GM23248 (cell line): ENCODE measurements at places on chromosomes 3 and 15.

- DNase-seq: no peak
Observed at GRCh38 chr3:84318273-84318809, 640.4 kb upstream of the CADM2 start.

DNA sequence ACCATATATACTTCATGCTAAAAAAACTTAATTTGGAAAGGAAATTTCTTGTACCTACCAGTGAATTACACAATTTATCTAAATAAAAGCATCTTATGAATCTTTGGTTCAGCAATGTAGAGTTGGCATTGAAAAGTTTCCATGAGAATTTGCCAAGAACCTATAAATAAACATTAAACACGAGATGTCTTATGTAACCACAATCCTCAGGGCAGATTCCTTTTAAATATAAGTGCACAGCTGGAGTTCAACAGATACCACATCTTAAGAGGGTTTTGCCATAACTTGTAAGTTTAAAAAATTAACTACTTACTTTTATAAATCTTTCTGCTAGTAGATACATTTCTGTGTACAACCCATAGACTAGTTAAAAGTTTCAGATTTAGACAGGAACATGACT, 499.3 kb upstream of the ARRDC4 start:
- no peak for DNase-seq

DNA sequence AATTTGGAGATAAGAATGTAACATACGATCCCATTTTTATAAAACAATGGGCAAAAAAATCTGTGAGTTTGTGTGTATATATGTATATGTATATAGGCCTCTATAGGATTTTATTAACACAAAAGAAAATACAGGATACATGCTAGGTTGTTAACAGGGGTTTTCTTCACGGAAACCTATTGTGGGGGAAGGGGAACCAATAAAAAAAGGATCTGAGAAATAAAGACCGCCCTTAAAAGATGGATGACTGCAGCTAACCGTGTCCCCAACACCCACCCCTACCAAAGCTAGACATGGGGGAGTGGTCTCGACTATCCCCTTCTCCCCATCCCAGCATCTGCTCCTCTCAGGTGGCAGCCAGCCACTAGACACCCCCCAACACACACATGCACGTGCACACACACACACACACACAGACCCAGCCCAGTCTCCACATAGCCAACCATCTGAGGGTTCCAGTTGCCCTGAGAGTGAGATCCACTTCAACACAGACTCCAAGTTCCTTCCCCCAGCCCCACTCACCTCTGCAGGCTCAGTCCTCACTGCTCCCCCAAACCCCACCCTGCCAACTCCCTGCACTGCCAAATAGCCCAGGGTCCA, 132.9 kb downstream of the TPRA1 start:
- no peak for DNase-seq

DNA sequence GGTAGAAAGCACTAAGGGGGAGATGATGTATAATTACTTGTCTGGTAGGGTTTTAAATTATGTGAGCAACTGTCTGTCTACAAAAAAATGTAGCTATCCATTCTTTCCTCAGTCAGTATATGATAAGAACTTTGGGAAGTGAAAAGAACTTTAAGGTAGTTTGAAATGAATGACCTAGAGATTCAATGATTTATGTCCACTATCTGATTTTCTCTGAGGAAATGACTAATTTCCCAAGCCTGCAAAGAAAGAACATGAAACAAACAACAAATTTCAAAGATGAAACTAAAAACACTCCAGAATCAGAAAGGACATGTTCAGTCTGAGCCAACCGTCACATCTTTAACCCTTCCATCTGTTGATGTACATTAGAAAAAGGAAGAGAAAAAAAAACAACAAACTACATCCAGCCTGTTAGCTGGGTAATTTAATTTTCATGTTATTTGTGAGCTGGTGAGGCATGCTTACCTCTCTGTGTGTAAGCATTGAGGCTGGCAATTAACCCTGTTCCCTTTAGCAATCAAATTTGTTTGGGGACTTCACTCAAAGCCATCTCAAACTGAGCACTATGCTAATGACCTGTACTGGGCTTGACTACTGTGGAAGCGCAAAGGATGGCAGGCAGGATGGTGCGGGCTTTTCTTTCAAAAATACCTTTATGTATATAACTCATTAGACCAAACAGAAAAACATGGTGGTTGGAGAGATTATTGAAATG, 220.1 kb downstream of the TUSC7 start:
- DNase-seq: no peak

- DNase-seq: no peak
Observed at GRCh38 chr3:123711356-123711755, 126.5 kb upstream of the HACD2 start.

- peak; percentile 75 for DNase-seq
Observed at GRCh38 chr3:114887806-114888205, 259.3 kb downstream of the ZBTB20 start.

GRCh38 chr3:23385327-23385726, 182.2 kb downstream of the UBE2E2 start:
- DNase-seq: no peak

- no peak for DNase-seq
Observed at GRCh38 chr3:27349832-27350231, 19.4 kb downstream of the NEK10 start.

DNA sequence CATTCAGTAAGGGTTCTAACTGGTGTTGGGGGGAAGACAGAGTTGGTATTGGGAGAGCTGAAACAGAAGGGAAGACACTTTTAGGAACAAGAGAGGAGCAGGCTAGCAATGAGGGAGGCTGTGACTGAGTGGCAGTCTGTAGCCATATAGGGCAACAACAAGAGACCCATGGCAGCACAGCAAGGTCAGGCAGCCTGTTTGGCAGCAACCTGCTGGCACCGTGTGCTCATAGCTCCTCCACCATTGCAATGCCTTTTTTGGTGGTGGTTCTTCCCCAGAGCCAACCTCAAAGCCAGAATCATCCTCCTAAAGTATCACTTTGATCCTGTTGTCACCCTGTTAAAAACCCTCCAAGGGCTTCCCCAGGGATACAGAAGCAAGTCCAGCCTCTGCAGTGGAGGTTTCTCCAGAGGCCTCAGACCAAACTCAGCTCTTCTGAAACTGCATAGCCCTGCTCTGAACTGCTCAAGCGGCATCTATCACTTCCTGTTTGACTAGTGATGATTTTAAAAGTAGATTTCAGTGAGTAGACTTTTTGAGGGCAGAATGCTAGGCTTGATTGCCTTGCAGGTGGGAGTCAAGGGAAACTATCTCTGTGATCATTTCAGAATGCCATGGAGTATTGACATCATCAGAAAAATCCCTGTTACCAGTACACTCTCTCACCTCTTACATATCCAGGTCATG, 176.9 kb downstream of the STAC start:
- no peak for DNase-seq

- DNase-seq: peak; percentile 73
Observed at GRCh38 chr3:21041621-21042020, 709.4 kb downstream of the ZNF385D start.

DNA sequence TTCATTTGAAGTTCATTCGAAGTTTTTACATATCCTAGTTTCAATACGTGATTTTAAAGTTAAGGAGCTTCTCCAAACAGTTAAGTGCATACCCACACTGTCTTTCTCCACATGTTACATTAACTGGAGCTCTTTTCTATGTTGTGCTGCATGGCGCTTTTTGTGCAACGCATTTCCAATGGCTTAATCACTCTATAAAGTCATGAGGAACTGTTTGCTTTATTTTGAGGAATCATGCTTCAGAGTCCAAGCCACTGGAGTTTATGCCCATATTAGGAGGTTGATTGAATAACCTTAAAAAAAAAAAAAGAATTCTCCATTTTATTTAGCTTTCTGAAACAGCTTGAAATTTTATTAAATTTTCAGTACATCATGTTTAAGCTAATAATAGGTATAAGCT, 109.4 kb upstream of the MBNL1 start:
- peak; percentile 52 for DNase-seq

GRCh38 chr15:94793641-94794040, 562.3 kb downstream of the MCTP2 start:
- no peak for DNase-seq
